ENCODE measurements at places on chromosomes 16 and 17.
A peak's percentile ranks its signal among the peaks of the same experiment; 100 is the strongest.

DNA sequence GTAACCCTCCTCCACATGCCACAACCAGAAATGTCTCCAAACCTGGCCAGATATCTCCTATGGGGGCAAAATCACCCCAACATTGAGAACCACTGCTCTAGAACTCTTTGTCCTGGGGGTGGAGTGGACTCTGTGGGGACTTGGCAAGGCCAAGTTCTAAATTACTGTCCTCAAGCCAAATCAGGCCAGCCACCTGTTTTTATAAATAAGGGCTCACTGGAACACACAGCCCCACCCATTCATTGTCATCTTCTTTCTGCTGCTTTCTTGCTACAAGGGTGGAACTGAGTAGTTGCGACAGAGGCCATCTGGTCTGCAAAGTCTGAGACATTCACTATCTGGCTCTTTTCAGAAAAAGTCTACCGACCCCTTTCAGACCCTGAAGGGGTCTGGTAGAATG is 26.8 kb upstream of the TMEM220 start:
- DNase-seq: no peak

DNA sequence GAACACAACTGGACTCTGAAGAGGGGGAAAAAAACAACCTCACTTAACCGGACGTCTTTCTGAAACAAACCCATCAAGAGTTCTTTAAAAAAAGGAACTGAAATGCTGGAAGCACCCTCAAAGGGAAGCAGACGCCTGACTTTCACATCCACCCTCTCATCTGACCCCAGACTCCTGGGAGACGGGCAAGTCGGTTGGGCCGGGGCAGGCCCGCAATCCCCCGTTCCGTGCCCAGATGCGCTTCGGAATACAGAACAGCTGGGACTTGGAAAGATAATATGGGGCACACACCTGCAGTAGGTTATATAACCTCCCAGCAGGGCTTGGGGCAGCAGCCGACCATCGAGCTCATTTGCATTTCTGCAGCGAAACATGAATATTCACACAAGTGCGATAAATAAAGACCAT is 3.7 kb downstream of the ARHGAP27 start:
- no peak for DNase-seq

DNA sequence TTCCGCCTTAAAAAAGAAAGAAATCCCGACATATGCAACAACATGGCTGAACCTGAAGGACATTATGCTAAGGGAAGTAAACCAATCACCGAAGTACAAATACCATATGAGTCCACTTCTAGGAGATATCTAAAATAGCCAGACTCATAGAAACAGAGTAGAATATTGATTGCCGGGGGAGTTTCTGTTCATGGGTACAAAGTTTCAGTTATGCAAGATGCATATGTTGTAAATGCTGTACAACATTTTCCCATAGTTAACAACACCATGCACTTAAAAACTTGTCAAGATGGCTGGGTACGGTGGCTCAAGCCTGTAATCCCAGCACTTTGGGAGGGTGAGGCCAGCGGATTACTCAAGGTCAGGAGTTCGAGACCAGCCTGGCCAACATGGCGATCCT is 251.5 kb upstream of the EEF2KMT start:
- DNase-seq: no peak

DNA sequence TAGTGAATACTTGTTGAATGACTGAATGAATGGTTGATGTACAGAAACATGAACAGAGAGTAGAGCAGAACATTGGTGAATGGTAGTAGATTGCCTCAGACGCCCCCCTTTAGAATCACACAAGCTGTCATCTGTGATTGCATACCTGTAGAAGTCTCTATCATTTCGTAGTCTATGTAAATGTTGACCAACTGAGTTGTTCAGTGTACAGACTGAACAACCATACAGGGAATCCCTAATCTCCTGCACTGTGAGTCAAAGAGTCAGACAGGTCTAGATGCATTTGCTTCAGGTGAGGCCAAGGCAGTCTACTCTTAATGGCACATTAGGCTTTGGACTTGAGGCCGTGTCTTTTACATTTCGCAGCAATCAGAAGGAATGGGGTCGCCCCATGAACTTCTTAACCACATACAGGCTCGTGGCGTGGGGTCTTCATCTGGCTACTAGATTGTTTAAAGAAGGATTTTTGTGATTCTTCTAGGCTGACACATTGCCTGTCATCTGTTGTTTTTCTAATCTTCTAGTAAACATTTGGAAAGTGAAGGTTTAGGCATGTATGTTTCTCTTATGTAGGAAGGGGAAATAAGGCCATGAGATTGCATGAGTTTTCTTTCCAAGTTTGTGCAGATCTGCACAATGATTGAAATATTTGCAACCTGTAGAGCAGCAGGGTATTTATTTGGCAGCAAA is 157.4 kb downstream of the WWOX start:
- DNase-seq: no peak

DNA sequence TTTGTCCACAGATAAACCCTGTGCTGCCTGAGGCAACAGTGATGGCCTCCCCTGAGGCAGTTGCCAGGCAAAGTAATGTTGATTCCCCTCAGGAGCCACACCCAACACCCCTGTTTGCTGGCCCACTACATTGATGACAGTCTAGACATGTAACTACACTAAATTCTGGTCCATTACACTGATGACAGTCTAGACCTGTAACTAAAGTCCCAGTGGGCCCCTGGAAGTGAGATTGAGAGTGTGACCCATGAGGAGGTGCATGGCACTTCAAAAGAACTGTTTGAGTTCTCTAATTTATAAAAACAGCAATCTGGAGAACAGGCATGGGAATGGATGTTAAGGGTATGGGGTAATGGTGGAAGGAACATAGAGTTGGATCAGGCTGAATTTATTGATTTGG is 8.9 kb downstream of the CCL4 start:
- no peak for DNase-seq

- DNase-seq: peak; percentile 10
Observed at GRCh38 chr16:85412911-85413520, 200.1 kb upstream of the GSE1 start.

- no peak for DNase-seq
Observed at GRCh38 chr17:38544175-38544838, 61.4 kb downstream of the SRCIN1 start.

- DNase-seq: no peak
Observed at GRCh38 chr16:48003206-48003907, 152.4 kb downstream of the ABCC12 start.

DNA sequence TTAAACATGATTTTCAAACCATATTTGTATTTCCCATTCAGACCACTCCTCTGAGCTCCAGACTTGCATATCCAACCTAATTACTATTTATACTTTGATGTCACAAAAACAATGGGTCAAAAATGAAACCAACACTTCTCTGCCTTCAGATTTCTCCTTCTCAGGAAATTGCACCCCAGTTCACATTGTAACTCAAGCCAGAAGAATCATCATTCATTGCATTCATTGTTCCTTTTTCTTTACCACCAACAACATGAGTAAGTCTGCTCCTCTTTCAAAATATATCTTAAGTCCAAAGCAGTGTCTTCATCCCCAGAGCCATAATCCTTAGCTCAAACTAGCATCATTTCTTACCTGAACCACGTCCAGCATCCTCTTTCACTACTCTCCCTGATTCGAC is 2.6 kb upstream of the AKAP1 start:
- no peak for DNase-seq

- DNase-seq: no peak
Observed at GRCh38 chr16:685967-686366, 1.8 kb upstream of the JMJD8 start.

DNA sequence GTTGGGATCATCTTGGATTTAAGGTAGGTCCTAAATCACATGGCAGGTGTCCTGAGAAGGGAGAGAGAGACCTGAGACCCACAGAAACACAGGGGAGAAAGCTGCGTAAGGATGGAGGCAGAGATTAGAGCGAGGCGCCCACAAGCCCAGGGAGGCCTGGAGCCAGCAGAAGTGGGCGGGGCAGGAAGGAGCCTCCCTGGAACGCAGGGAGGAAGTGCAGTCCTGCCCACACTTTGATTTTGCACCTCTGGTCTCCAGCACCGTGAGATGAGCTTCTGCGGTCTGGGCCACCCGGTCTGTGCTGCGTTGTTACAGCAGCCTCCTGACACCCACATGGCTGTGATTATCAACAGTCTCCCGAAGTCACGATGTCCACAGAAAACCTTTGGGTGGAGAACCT is 6.4 kb downstream of the DNASE1L2 start:
- DNase-seq: no peak

DNA sequence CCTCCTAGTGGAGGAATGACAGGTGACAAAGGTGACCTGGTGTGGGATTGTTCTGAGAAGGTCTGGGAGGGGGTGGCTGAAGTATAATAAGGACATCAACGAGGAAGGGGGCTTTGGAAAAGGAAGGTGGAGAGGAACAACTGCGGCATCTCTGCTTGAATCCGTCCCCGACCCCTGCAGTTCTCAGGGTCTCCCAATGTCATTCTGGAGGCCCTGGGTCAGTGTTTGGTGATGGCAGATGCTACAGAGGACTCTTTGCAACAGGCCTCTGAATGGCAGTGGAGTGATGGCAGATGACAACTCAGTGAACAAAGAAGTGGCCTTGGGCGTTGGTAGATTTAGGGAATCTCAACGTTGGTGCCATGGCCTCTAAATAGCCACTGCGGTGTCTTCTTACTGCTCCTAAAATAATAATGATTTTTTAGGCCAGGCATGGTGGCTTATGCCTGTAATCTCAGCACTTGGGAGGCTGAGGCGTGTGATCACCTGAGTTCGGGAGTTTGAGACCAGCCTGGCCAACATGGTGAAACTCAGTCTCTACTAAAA is 1.3 kb downstream of the ENGASE start:
- DNase-seq: no peak

DNA sequence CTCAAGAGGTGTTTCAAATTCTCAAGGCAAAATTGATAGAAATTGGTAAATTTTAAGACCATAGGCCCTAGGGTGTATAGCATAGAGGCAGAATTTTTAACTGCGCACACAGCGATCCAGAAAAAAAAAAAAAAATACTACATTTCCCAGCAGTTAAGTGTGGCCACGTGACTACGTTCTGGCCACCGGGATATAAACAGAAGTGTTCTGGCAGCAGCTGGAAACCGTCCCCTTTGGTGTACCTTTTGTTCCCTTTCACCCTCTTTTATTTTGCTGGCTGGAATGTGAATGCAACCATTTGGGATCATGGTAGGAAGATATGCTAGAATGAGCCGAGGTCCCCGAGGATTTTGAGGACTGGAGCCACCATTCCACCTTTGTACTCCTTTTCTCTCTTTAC is 52.7 kb upstream of the AKAP1 start:
- DNase-seq: no peak

GRCh38 chr17:76154936-76155845 is 14.1 kb upstream of the FOXJ1 start:
- DNase-seq: peak; percentile 15
